ENCODE measurements at places on chromosomes 2 and 18.

GRCh38 chr2:239954166-239955086, 70.7 kb downstream of the NDUFA10 start:
- no peak for DNase-seq

DNA sequence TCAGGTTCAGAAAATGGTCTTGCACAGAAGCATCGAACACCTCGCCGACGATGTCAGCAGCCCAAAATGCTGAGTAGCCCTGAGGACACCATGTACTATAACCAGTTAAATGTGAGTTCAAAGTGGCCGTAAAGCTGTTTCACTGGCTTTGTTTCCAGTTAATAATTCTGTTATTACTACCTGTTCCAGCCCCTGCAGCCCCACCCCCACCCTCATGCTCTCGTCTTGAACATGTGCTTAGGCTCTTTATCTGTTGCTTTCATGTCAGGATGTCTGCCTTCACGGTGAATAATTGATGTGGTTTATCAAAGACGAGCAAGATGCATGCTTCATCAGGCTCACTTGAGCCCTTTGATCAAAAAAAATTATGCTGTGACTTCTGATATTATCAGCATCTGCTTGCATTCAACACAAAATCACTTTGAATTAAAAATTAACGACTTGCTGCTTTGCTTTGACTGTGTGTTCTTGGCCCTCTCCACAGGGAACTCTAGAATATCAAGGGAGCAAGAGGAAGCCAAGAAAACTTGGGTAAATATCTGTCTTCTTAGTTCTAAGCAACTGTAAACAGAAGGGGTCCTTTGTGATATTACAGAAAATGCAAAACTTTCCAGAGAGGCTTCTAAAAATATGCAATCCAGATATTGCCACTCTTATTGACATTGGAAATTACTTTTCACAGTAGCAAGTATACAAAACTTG, 63.4 kb upstream of the SP5 start:
- no peak for DNase-seq

GRCh38 chr18:48454261-48454757, 45.1 kb upstream of the ZBTB7C start:
- no peak for DNase-seq

DNA sequence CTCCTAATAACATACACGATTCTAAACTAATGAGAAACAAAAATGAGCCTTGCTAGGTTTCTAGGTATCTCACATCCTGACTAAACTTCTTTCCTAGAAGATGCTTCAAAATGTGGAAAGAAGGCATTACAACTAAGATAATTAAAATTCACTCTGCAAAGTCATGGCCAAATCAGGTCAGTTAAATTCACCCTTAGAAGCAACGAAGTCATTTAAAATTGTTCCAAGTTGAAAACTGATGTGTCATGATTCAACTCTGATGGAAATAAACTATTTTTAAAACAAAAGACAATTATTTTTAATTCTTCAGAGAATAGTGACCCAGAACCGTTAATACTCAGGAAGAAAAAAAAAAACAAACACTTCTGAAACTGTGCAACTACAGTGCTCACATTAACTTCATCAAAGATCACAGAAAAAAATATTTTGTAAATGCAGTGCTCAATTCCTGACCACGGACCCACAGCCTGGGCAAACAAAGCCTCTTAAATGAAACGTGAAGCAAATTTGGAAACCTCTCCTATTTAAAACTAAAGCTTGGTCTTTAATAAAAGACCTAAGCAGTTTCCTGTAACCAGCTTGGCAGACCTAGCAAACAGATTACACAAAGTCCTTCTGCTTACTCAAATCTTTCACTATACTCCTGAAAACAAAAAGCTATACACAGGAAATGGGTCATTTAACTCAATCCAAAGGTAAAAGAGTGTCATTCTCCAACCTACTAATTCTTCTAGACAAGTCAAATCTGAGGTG, 39.0 kb downstream of the CHN1 start:
- no peak for DNase-seq

DNA sequence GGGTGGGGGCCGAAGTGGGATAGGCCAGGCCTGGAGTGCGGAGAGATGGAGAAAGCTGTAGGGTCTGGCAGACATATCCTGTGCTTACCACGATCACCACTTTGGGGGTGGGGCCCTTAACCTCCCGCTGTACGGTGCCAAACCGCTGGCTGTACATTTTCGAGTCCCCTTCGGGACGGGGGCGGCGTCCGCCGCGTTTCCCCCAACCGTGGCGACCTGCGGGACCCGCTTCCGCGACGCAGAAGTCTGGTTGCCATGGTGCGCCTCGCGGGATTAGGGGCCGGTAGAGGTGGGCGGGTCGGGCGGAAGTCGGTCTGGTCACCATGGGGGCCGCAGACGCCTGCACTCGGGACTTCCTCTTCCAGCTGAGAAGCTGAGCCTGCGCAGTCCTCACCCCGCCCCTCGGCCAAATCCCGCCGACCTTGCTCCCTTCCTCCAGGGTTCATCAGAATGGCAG, at the start of gene CFAP53:
Gene CFAP53 (minus strand): TSS at position 248 of the 457 bp plus-strand sequence. CDS start 91 bp downstream, at position 157.
- peak; percentile 75 for DNase-seq

DNA sequence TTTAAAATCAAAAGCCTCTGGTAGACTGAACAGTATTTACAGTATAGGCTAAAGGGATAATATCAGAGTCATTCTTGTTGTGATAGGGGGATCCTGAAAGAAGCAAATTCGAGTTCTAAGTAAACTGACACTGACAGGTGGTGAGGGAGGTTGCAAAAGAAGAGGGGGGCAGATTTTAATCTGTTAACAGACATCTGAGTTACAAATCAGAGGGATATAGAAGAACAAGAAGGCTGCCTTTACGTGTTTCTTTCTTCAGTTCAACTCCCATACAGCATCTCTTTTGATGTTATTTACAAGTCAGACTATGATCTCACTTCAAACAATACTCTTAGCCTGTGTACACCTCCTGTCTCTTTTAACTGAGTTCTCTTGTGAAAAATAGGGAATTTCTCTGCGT, 16.3 kb upstream of the ITGA4 start:
- DNase-seq = no peak

- DNase-seq = no peak
Measured at GRCh38 chr18:3721771-3722648, 272.0 kb downstream of the TGIF1 start.

GRCh38 chr2:2775018-2775417, 443.9 kb upstream of the MYT1L start:
- DNase-seq = no peak

DNA sequence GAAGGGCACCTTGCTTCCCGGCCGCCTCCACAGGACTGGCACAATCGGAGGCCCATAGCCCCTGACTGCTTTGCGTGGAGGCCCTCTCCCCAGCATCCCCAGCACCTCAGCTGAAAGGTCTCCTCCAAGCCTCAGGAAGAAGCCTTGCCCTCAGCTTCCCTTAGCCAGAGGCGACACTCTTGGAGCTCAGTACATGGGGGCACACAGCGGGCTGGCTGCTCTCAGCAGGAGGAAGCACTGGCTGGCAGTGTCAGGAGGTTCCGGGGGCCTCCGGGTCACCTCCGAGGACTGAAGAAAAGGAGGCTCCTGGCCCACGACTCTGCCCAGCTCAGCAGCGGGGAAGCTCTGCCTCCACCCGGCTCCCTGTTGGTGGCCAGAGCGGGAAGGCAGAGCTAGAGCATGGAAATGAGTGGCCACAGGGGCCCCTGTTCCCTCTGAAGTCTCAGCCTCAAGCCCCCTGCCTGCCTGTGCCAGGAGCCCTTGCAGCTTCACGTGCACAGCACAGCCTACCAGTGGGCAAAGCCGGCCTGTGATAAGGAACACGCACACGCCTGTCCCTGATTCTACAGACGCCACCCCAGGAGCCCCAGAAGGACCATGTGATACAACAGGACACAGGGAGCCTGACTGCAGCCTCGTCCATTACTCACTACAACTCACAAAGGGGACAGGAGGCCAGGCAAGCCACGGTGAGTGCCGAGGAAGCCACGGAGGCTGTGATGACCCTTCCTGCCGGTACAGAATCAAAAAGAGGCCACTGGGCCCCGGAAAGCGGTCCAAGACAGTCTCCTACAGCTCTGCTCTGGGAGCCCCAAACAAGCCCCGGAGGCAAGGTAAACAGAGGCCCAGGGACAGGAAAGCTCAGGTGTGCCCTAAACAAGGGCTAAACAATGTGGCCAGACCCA, 15.5 kb downstream of the HDAC4 start:
- no peak for DNase-seq

DNA sequence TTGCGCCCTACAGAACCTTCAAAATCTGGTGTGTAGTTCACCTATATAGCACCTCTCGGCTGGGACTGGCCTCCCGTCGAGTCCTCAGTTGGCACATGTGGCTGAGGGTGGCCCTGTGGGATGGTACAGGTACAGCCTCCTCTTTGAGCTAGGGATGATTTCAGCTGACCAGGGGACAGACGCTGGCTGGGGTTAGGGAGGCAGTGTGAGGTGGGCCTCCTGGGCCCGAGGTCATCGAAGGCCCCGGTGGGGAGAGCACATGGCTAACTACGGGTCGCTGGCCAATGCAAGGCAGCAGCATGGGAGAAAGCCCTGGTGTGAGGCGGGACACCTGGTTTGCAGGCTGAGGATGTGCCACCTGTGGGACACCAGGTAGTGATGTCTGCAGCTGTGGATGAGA, 304.8 kb downstream of the GBX2 start:
- DNase-seq = no peak

DNA sequence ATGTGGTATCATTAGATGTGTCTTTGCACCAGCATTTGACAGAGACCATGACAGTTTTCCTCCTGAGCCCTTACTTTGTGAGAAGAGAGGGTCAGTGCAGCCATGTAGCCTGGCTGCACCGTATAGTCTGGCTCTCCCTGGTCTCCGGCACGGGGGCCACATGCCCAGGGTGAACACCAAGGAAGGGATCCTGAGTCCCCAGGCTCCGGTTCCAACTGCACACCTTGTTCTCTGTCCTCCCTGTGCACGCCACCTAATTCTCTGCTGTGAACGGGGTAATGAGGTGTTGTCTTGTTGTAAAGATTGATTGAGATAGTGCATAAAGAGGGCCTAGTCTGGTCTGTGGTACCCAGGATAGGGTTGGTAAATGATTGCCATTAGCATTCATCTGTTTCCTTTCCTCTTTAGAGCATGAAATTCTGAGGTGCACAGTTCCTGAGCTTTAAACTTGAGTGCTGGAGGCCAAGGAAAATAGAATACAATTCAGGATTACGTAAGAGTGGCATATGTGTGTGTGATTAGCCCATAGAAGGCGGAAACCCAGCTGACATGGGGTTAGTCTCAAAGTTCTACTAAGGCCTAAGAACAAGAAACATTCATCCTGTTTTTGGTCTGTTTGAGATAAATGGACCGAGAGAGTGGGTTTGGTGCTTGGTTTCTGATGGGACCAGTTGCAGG, 55.5 kb downstream of the NCK2 start:
- DNase-seq = no peak

GRCh38 chr2:120767486-120768005, 31.9 kb downstream of the GLI2 start:
- DNase-seq = no peak

Data from NCI-H1436 (cell line).